ENCODE measurements at places on chromosomes 4 and X.

DNA sequence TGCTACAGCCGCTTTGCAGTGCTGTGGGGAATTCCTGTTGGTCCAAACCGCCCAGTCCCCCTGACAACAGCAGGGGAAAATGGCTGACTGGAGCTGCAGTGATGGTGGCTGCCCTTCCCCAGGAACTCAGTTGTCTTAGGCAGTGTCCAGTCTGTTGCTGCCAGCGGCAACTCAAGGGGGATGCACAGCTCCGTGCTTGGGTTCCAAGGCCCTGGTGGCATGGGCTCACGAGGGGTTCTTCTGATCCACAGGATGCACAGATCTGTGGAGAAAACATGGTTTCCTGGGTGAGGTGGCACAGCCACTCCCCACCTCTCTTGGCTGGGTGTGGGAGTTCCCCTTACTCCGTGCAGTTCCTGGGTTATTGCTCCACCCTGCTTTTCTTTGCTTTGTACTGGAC is 261.2 kb downstream of the TLL1 start:
- no peak for DNase-seq

- DNase-seq = no peak
These were observed 16.5 kb upstream of the MSL3 start for GRCh38 chrX:11741574-11741973.

GRCh38 chr4:75015627-75016026 is 82.7 kb downstream of the PARM1 start:
- no peak for DNase-seq

- DNase-seq = no peak
These were observed 167.8 kb downstream of the PCDH10 start for GRCh38 chr4:133316909-133317308.

GRCh38 chr4:120902925-120903324 is 19.6 kb downstream of the PRDM5 start:
- DNase-seq = no peak

DNA sequence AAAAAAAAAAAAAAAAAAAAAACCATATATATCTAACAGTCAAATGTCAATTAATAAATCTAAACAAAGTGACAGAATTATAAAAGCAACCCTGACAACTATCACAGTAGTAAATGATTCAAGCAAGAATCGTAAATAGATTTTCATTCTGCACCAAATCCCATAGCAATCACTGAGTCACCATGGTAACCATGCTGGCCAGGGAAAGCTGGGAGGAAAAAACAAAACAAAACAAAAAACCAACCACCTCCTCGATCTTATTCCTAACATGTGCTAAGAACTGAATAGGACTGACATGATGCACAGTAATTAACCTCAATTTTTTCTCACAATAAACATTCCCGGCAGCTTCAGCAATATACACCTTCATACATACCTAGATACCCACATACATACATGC is 30.6 kb upstream of the RAB40A start:
- no peak for DNase-seq

- no peak for DNase-seq
These were observed 350.6 kb upstream of the SLC7A11 start for GRCh38 chr4:138592796-138593195.

GRCh38 chr4:85092943-85093342 is 126.5 kb upstream of the WDFY3 start:
- no peak for DNase-seq

DNA sequence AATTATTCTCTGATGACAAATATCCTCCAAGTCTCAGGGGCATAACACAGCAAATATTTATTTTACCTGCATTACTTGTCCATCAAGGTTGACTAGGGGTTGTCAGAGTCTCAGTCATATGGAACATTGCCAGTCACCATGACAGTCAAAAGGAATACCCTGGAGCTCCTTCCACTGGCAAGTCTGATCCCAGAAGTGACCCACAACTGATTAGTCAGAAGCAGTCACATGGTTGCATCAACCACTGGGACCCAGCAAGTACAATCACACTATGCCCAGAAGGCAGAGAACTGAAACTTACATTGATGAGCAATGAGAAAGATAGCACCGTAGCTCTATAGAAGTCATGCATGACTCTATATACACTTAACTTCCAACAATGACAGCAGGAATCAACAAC is 41.9 kb upstream of the SOD3 start:
- DNase-seq = no peak

DNA sequence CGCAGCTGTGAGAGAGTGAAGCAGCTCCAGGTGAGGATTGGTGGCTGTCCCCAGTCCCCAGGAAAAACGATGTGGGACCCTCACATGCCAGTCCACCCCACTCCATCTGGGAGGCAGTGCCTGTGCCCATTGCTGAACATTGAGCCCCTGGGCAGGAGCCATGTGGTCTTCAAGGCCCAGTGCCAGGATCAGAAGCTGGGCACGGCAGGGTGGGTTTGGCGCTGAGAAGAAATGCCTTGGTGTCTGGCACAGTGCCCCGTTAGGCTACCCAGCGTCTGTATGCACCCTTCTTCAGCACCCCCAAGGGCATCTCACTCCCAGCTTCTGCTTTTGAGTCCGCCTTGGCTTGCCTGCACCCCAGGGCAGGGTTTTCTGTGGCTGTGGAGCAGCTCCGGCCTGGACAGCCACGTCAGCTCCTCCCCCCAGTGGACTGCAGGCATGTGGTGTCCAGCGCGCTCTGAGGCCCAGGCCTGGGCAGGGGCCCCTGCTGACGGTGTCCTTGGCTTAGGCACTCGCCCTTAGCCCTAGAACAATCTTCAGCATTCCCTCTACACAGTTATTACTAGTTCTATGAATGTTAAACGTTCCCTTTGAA is 28.6 kb downstream of the RGS12 start:
- no peak for DNase-seq

DNA sequence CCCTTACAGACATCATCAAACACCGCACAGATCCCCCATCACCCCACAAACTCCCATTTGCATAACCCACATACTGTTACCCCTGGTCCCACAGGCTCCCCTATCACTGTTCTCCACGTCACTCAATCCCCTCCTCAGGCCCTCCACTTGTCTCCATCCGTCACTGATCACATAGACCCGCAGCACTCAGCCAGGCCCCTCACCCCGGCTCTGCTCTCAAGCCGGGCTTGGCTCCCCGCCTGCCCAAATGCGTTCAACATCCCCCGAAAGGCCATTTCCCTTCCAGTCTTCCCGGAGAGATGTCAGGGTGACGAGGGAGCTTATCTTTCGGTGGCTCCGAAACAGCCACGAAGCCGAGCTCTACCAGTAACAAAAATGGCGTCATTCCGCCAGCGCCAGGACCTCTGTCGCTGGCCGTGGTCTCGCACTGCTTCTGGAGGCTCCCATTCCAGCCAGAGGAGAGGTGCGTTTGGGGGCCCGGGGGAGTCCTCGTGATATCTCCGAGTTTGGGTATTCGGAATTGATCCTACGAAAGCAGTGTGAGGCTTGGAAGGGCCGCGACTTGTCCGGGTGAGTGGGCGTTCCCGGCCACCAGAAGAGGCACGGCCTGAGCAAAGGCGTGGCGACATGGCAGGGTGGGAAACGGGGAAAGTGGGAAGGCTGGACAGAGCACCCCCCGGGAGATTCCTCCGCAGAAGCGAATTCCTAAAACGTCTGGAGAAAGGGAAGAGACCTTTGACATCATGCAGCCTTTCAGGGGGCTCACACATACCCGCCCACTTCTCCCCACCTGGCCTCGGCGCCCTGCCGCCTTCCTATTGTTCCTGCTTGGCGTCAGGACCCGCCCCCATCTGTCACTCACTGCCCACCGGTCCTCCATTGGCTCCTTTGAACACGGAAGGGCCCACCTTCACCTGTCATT is at the start of gene ZNF630:
TSS of gene ZNF630 (minus strand) at position 577 of the 922 bp plus-strand sequence. CDS start 4,754 bp downstream, outside the sequence.
- peak; percentile 85 for DNase-seq

- no peak for DNase-seq
These were observed 39.2 kb upstream of the NMU start for GRCh38 chr4:55675196-55675793.

DNA sequence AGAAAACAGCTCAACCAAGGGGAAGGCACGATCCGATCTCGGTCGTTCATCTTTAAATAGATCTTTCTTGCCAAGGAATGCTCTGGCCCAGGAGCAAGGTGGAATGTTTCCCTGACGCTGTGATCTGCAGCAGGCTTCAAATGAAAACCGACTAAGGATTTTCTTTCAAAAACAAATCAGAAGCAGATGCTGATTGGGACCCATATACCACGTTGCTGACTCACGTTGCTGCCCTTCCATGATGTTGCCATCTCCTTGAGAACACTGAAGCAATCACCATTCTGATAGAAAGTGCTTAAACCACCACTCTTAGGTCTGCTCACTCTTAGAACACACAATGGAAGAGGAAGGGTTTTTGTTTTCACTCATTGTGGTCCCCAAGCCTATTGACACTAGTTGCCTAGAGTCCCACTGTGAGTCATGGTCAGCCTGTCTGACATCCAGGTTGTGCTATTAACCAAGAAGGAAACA is 26.1 kb downstream of the LAMTOR3 start:
- no peak for DNase-seq

DNA sequence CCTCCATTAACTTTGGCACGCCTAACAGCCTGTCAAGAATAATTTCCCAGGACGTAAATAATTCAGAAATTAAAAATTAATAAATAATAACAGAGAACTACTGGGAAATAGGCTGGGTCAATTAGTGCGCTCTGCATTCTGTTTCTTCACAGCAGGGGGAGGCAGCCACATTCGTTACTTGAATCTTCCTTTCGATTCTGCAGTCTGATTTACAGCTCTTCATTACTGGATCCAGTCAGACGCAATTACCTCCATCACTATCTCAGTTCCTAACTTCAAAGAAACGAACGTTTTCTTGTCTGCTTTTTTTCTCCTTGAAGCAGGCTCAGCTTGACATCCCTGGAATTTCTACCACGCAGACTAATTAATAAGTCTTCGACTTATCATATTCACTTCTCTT is 9.0 kb upstream of the RPL34 start:
- no peak for DNase-seq

DNA sequence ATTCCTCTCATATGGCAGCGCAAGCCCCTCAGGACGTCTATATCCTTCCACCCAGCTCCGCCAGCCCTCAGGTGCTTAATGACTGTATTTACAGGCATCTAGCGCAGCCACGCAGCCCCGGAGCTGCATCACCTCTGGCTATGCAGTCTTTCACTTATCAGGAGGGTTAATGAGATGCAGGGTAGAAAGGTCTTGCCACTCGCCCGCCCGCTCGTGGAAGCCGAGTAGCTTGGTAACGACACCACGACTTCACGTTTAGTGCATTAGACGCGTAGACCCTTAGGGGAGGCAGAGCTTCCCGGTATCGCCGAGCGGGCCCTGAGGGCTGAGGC is 1.5 kb upstream of the SLC16A2 start:
- no peak for DNase-seq

GRCh38 chr4:11297627-11298026 is 131.1 kb downstream of the HS3ST1 start:
- no peak for DNase-seq

DNA sequence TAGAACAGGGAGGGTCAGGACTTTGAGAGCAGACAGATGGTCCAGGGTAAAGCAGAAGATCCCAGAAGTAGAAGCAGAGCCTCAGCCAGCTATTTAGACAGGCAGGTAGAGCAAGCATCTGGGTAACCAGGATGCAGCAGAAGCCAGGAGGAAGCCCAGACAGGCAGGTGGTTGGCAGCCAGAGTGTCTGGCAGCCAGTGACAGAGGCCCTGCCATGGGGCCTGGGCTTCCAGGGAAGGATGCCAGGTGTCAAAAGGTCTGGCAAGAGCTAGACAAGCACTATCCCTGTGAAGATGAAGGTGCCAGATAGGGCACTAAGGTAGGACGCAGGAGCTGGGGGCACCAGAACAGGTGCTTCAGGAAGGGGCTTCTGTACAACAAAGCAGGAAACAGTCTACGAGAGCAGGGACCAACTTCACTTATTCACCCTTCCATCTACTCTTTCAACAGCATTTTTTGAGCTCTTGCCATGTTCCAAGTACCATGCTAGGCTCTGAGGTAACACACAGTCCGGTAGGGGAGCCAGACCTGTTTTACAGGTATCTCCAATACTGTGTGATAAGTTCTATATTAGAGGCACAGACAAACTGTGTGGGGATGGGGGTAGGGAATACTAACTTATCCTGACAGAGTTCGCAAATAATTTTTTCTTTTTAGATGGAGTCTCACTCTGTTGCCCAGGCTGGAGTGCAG is 38.1 kb upstream of the GJB1 start:
- DNase-seq = no peak

- no peak for DNase-seq
These were observed 151.7 kb upstream of the RPS6KA6 start for GRCh38 chrX:84339507-84340364.

GRCh38 chr4:73919691-73920090 is 50.5 kb downstream of the CXCL1 start:
- DNase-seq = no peak

DNA sequence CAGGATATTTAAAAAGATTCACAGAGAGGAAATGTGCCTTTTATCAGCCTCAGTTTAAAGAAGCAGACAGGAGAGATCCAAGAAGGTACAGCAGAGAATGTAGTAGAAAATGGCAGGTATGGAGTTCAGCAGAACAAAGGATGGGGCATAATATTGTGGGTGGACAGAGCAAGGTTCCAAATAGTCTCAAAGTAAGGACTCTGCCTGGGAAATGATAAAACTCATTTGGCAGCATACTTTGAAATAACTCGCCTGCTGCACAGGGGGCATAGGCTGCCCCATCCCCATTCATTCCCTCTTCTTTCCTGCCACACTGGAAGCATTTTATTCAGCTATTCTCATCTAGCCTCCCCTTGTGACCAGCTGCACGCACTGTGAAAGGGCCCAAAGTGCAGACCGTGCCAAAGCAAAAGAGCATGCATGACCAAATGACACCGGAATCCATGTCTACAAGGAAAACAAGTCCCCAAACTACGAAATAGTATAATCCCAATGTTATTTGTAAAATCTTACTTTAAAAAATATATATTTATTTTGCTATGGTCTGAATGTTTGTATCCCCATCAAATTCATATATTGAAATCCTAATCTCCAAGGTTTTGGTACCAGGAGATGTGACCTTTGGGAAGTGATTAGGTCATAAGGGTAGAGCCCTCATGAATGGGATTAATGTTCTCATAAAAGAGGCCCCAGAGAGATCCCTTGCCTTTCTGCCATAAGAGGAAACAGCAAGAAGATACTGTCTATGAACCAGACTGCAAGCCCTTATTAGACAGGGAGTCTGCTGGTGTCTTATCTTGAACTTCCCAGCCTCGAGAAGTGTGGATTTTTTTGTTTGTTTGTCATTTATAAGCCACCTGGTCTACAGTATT is 77.4 kb upstream of the PRSS48 start:
- no peak for DNase-seq
